ENCODE measurements at places on chromosomes 2 and 18.

DNA sequence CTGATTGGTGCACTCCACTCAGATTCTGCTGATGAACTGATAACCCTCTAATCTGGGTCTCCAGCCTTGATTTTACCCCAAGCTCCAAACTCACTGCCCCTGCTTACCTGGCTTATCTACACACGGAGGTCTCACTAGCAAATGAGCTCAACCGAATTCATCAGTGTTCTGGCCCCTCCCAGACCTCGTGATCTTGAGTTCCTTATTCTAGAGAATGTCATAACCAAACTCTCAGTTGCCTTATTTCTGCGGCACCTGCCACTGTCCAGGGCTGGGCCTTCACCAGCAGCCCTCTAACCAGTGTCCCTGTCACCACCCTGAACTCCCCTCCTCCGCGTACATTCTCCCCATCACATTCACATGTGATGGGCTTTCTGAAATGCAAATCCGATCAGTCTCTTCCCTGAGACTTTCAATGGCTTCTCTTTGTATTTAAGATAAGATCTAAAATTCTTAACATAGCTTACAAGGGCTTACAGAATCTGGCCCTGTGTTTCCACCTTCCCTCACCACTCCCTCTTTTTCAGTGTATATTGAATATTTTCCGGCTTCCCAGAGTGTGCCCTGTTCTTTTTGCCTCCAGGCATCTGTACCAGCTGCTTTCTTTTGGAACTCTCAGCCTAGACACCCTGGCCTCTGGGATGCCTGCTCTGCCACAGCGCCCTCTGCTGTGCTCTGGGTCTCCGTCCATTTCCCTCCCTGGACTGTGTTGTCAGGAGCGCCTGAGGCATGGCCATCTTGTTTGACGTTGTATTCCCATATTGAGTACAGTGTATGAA lies 31.1 kb downstream of the NAB1 start:
- DNase-seq, result no peak

GRCh38 chr2:44866152-44866551 lies 75.3 kb upstream of the SIX3 start:
- DNase-seq, result no peak

- no peak for DNase-seq
Observed at GRCh38 chr2:191255756-191256312, 10.6 kb downstream of the MYO1B start.

DNA sequence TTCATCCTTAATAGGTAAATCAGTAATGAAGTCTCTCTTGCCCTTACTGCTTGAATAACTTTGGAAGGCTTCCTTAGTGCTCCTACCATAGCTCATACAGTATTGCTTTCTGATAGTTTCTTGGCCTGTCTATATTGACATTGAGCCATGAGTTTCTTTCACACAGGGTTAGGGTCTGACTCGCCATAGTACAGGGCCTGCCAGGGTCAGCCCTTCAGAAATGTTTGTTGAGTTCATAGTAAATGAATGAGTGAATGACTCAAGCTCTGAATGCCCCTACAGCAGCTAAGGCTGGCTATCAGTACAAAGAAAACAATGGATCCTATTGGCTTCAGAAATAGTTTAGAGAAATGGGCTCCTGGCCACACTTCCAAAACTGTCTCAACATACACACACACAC lies 65.0 kb upstream of the LRATD1 start:
- DNase-seq, result no peak

DNA sequence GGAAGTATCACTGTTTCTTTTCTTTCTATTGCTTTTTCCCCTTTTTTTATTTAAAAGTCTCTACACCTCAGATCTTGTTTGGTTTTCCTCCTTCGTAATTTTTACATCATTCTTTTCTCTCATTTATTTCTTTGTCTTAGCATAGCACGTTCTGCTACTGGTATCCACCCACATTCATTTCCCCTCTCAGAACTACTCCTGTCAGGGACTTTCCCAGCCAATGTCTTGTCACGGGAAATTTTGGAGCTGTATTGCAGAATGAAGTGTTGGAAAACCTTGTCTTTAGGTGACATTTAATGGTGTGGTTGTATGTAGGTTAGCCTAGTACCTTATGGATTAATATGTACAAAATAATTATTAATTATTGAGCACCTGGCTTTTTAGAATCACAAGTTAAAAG lies 34.0 kb downstream of the TTLL4 start:
- DNase-seq, result no peak

- no peak for DNase-seq
Observed at GRCh38 chr2:133439565-133439920, 128.7 kb downstream of the NCKAP5 start.

- DNase-seq, result no peak
Observed at GRCh38 chr2:180366481-180366880, 359.4 kb upstream of the CWC22 start.

DNA sequence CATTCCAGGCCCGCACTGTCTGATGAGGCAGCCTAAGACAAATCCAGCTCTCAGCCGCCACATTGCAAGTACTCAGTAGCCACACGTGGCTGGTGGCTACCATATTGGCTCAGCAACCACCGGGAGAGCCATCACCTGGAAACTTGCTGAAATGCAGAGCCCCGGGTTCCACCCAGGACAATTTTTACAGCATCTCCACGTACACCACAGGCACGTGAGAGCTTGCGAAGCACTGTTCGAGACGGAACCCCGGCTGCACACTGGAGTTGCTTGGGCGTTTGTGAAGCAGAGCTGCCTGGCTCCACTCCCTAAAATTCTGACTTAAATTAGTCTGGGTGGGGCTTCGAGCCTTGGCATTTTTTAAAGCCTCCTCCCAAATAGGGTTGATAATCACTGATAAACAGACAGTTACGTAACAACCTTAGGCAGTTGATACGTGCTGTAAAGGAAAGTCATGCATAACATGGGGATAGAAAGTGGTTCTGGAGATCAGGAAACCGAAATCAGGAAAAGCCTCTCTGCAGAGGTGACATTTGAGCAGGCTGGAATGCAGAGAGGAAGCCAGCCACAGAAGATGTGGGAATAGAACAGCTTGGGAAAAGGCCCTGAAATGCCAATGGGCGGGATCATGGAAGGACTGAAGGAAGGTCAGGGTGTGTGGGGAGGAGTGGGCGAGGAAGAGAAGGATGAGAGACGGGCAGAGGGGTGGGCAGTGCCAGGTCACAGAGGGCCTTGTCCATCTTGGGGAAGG lies 6.2 kb downstream of the ASAP2 start:
- no peak for DNase-seq

GRCh38 chr2:66700677-66701066 lies 265.7 kb downstream of the MEIS1 start:
- no peak for DNase-seq

DNA sequence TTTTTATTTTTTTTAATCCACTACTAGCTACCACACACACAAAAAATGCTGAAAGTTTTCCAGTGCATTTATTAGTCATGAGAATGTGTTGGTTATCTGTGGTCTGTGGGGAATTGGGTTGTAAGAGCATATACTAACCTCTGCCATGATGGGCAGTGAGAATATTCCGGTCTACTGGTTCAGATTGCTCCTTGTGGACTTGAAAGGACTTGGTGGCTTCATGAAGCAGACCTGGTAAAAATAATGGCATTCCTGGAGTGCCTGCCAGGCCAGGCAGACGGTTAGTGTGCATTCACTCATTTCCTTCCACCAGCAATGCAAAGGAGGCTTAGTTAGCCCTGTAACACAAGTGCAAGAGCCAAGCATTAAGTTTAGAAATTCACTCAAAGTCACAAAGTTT lies 150.8 kb downstream of the THSD7B start:
- no peak for DNase-seq

DNA sequence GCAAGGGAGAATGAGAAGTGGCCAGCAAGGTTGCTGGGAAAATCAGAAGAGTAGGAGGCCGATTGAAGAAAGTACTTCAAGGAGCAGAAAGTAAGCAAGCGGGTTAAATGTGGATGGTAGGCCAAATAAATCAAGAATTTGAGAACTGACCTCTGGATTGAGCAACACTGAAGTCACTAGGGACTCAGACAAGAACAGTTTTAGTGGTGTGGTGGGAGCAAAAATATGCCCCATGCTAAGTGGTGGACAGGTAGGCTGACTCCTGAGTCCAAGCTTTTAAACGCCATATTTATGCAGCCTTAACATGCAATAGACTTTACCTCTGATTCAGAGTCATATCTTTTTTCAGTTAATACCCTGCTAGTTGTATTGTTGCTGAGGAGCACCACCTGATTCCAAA lies 4.5 kb downstream of the TRABD2A start:
- DNase-seq, result no peak
